ENCODE measurements at places on chromosomes 16 and 17.

GRCh38 chr16:67917852-67918236, 13.8 kb downstream of the CTRL start:
- DNase-seq: peak; percentile 62

- DNase-seq: no peak
Measured at GRCh38 chr16:30837904-30838303, 50.9 kb upstream of the ZNF629 start.

- DNase-seq: no peak
Measured at GRCh38 chr16:47705266-47705665, 244.1 kb downstream of the PHKB start.

GRCh38 chr17:57555636-57556175, 189.4 kb downstream of the CCDC182 start:
- no peak for DNase-seq

DNA sequence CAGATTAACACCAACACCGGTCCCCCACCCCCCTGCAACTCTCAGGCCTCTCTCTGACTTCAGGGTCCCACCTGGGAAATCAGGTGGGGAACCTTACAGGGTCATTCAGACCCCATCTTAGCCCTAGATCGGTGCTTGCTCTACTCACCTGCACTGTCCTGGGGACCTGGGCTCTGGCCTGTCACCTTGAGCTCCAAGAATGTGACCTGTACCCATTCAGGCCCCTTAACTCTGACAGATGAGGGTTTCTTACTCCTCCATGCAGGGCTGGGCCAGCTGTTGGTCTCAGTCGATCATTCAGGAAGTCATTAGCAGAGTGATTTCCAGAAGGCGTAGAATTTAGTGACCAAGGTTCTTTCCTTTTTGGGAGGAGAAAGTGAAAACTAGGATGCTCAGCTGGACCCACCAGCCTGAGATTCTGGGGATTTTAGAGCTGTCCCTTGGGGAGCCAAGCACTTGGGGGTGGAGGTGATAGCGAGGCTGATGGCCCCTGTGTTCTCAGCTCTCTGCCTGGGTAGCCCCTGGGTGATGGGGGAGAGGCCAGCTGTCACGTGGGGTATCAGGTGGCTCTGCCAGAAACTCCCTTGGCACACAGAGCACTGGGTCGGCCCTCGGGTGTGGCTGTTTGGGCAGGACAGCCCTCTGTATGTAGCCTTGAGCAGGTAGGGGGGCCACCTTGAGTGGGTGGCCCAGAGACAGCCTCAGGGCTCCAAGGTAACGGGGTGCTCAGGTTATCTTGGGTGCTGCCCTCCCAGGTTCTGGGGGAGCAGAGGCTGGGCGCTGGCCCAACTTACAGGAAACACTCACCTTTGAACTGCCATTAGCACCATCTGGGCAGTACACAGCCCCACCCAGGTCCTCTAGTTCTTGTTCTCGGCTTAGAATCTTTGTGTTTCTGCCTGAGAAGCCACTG, 724 bp downstream of the MVP start:
- peak; percentile 10 for DNase-seq
